ENCODE measurements at places on chromosomes 6 and 20. TPM values are rescaled to one million over a fixed set of nuclear protein-coding genes. Genes with fewer than 3 reads are reported as not detected.

The COQ3 gene
- 10.7 TPM for total RNA-seq

The SLC26A8 gene
- total RNA-seq = not detected

The BPIFB1 gene
- total RNA-seq = not detected

The OR2B3 gene
- total RNA-seq = not detected

The C20orf144 gene
- 0.08 TPM for total RNA-seq

The FERMT1 gene
- 14.4 TPM for total RNA-seq

The GLP1R gene
- total RNA-seq = not detected

The BPIFB2 gene
- total RNA-seq = not detected

The RIMS1 gene
- not detected for total RNA-seq

The KIAA1755 gene
- 0.18 TPM for total RNA-seq

The PDYN gene
- total RNA-seq = not detected

The MLIP gene
- not detected for total RNA-seq
